ENCODE measurements at places on chromosomes 1 and 21.

GRCh38 chr1:231315887-231316286 lies 21.8 kb downstream of the EXOC8 start:
- no peak for DNase-seq

- DNase-seq = peak; percentile 76
Observed at GRCh38 chr1:97350662-97351061, 570.2 kb downstream of the DPYD start.

GRCh38 chr1:213297021-213297420 lies 246.0 kb downstream of the RPS6KC1 start:
- DNase-seq = no peak

- no peak for DNase-seq
Observed at GRCh38 chr1:219773775-219774174, 154.6 kb downstream of the SLC30A10 start.

DNA sequence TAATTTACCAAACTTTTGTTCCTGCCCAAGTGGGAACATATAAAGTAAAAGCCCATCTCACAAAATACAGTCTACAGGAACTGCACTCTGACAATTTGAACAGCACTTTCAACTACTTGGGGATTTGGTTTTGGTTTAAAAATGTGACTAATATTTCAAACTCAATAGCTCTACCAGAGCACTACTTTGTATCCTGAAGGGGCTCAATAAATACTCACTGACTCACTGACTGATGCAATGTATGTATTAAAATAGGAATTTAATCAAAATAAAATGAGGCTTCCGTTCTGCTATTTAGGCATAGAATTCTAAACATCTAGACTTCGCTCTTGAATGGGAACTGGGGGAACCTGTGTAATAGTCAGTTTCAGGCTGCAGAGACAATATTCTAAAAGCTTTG lies 21.9 kb downstream of the EFCAB14 start:
- DNase-seq = no peak

DNA sequence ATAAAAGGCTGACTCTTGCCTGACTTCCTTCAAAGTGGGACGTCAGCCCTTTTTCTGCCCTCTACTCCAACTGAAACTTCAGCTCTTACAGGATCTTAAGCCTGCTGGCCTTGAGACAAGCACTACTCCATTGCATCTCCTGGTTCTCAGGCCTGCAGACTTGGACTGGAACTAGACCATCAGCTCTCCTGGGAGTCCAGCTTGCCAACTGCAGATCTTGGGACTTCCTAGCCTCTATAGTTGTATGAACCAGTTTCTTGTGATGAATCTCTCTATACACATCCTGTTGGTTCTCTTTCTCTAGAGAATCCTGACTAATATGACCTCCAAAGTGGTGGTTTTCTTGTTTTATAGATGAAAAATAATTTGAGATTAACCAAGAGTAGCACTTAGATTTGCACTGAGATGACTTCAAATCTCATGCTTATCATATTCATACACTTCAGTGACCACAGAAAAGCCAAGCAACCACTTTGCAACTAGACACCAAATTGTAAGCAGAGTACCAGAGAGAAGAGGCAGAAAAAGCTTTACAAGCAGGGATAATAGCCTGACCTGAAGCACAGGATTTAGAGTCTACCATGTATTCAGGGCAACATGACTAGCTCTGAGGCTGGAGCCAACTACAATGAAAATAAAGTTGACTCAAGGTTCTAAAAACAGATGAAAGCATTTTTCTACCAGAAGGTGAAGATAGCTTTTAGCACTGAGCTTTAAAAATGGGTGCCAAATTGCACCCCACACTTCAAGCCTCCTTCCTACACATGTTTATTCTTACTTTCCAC lies 661.3 kb upstream of the USP24 start:
- DNase-seq = no peak

- no peak for DNase-seq
Observed at GRCh38 chr21:45004059-45004422, 64.2 kb downstream of the SLX9 start.

DNA sequence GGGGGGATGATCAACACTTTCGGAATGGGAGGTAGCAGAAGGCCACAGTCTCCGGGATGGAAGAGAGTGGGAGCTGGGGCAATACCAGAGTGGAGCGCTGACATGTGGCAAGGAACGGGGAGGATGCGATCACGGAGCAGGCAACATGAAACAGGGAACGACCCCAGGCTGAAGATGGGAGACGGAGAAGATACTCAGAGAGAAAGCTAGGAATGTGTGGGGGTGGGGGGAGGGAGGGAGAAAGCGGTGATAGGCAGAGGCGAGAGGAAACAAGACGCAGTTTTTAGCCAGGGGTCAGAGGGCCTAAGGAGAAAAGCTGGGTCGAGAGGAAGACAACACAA lies 577 bp downstream of the RAB3GAP2 start:
- peak; percentile 23 for DNase-seq

DNA sequence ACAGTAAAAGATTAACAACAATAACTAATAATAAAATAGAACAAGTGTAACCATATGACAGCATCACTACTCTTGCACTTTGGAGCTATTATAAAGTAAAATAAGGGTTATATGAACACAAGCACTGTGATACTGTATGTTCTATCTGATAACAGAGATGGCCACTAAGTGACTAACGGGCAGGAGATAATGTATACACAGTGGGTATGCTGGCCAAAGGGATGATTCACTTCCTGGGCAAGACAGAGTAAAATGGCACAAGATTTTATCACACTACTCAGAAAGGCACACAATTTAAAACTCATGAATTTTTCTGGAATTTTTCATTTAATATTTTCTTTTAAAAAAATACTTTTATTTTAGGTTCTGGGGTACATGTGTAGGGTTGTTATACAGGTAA lies 12.3 kb downstream of the SLC9C2 start:
- DNase-seq = no peak

GRCh38 chr1:213231795-213232231 lies 180.8 kb downstream of the RPS6KC1 start:
- DNase-seq = peak; percentile 27

- DNase-seq = peak; percentile 63
Observed at GRCh38 chr1:152141971-152142584, 16.9 kb downstream of the RPTN start.

GRCh38 chr1:246564839-246565750 lies 966 bp downstream of the TFB2M start:
- DNase-seq = no peak

DNA sequence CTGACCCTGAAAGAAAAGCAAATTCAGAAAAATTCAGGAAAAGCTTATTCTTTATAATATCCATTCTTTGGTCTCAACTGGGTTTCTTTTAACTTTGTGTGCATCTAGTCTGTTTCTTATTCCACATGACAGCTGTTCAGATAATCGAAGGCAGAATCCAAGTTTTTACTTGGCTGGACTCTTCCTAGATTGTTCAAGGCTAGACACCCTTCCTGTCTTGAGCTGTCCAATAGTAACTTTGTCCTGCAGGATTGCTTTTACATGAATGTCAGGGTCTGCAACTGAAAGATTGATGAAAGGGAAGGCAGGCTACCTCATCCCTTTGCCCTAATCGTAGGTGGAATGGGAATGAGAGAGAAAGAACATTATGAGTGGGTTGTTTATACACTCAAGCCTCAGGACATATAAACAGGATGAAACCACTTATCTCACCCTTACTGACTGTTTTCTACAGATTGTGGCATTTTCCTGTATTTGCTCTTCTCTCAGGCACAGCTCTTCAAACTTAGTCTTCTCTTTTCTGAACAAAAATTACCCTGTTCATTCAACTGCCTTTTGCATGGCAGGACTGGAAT lies 76.9 kb downstream of the LEPR start:
- DNase-seq = no peak

DNA sequence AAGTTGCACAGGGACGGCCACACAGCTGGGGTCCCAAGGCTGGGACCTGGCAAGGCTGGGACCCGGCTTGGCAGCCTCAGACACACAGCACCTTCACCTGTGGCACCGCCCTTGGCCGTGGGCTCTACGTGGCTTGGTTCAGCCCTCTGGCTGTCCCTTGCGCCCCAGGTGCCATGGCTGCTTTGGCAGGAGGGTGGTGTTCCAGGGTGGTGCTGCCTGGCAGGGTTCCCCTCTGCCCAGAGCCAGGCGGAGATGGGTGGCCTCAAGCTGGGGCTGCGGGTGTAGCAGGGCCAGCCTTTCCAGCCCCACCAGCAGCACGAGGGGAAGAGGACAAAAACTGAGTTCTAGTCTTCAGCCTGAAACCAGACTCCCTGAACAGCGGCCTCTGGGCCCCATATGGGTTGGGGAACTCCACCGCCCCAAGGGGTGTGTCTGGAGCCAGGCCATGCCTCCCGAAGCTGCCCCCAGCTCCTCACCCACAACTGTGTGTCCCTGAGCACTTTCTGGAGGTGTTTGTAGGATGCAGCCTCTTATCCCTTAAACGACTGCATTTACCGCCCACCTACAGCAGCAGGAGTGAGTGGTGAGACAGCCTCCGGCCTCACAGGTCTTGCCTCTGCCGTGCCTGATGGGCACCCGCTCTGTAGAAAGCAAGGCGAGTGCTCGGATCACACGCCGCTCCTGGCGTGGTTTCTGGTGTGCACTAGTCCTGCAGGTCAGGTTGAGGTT lies 92.3 kb downstream of the PDE9A start:
- DNase-seq = no peak

DNA sequence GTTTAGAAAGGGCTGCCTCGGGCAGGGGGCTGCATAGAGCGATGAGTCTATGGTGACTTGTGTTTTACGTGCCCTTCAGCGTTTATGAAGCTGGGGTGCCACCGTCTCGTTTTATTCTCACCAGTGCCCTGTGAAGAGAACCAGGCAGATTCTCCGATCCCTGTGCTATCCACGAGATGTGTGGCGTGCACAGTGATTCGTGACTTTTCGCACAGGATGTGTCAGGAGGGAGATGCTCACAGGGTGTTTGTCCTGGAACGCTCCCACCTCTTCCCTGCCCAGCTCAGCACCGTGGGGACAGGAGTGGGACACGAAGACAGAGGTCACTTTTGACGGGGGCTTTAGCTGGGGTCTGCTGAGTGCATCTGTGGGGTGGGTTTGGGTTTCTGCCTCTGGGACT lies 54.9 kb upstream of the AJAP1 start:
- no peak for DNase-seq

- DNase-seq = no peak
Observed at GRCh38 chr1:64766429-64766828, 21.6 kb downstream of the RAVER2 start.

DNA sequence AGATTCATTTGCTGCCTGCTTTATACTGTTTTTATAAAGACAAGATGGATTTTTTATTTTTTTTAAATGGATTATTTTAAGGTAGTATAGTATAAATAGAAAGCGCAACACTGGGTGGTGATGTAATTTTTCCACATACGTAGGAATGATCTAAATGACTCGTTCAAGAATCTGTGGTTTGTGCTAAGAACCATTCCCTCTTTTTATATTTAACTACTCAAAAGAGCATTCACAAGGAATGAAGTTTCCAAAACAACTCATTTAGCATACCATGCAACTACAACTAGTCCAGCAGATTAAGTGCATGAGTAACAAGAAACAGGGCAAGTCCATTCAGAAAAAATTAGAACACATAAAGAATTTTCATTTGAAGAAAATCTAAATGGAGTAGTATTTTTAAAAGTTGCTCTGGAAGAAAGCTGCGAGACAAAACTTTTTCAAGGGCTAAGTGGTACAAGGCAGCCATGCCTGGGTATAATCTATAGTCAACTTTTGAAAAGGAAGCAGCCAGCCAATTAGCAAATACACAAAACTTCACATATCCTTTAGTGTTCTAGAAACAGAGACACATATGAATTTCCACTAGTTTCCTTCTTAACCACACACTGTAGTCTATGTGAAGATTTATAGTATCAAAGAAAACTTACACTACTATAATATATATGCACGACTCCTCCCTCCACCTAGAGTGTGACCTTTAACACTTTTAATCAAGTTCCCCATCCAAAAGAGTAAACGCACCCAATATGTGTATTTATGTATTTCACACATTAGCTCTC lies 23.4 kb downstream of the GTF2B start:
- DNase-seq = peak; percentile 20

GRCh38 chr1:241640867-241641622 lies 876 bp upstream of the CHML start:
- peak; percentile 18 for DNase-seq

GRCh38 chr1:153921080-153921802 lies 1.5 kb downstream of the GATAD2B start:
- no peak for DNase-seq

- no peak for DNase-seq
Observed at GRCh38 chr1:87678266-87678665, 349.6 kb downstream of the LMO4 start.

DNA sequence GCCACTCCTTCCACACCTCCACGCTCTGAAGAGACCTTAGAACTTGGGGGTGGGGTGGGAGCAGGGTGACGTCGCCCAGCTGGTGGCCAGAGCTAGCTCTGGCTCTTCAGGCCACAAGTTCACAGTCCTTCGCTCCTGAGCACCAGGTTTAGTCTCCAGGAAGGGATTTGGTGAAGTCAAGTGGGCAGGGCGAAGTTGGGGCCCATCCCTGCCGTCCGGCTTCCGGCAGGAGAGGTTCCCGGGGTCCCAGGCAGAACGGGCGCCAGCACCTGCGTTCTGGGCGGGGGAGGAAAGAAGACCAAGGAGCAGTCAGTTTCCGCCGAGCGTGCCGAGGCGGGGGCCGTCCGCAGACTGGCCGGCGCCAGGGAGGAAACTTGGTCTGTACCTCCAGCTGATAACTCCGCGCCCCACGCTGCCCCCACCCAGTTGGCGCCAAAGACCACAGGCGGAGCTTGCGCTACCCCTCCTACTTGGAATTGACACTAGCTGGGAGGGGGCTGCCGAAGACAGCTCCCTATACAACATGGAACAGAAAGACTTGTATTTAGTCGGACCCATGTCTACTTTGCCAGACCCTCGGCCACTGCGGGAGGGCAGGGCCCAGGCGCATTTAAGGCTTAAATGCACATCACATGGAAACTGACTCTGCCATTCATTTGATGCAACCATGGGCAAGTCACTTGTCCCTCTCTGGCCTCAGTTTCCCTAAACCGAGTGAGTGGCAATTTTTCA lies 995 bp downstream of the ID3 start:
- DNase-seq = no peak

GRCh38 chr1:12339396-12339795 lies 109.6 kb downstream of the VPS13D start:
- no peak for DNase-seq

DNA sequence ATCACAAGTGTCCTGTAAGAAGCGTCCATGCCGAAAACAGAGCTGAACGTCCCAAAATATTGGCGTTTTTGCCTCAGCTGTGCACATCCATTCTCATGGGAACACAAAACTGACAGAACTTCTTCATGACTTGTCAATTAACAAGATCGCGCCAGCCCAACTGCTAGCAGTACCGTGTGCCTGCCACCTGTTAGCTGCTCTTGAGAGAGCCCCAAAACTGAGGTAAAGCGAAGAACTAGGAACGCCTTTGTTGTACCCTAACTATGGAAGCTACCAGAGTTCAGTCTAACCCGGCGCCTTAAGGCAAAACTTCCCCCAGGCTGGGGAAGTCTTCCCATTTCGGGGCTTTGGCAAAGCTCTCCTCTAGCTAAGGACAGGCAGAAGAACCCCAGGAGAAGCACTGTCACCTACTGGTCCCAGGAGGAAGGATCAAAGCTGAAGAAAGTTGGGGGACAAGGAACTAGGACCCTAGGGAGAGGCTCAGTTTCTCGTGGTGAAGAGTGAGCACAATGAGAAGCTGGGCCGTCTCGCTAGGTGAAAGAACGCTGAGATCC lies 719 bp downstream of the EYA3 start:
- DNase-seq = no peak

GRCh38 chr1:28147264-28148094 lies 29.0 kb downstream of the PTAFR start:
- no peak for DNase-seq
